Mesangial cell (primary cell): ENCODE measurements at places on chromosomes 16 and 17. TPM values are rescaled to one million over a fixed set of nuclear protein-coding genes. Genes with fewer than 3 reads are reported as not detected.

Gene SCIMP
- not detected in 2 replicates for total RNA-seq

Gene PLXDC1
- 0.16 and 0.38 TPM in 2 replicates for total RNA-seq

Gene E2F4
- 75.2 and 102 TPM in 2 replicates for total RNA-seq

Gene CORO1A
- 3.0 and 10.1 TPM in 2 replicates for total RNA-seq

Gene SRL
- not detected in 2 replicates for total RNA-seq

Gene PPL
- 2.0 and 23.8 TPM in 2 replicates for total RNA-seq

Gene B9D1
- 28.2 and 43.4 TPM in 2 replicates for total RNA-seq

Gene NAGLU
- 35.8 and 77.3 TPM in 2 replicates for total RNA-seq

Gene KRTAP17-1
- 0.33 and 0.63 TPM in 2 replicates for total RNA-seq

Gene TBC1D3B
- total RNA-seq = 1.8 TPM in 1 of 2 replicates, not detected in the other

Gene WFIKKN2
- 0.13 and 0.16 TPM in 2 replicates for total RNA-seq

Gene ZACN
- total RNA-seq = not detected in 2 replicates

Gene MRPL58
- 43.9 and 84.7 TPM in 2 replicates for total RNA-seq

Gene RDM1
- 0.25 and 1.3 TPM in 2 replicates for total RNA-seq

Gene TMEM256
- total RNA-seq = 250 and 289 TPM in 2 replicates
